ENCODE measurements at places on chromosomes 2 and 18. TPM values are rescaled to one million over a fixed set of nuclear protein-coding genes. Genes with fewer than 3 reads are reported as not detected.

The BCL2 gene
- total RNA-seq = 4.8 TPM

The CHCHD5 gene
- total RNA-seq = 17.9 TPM

The VIT gene
- 2.9 TPM for total RNA-seq

The ESPNL gene
- total RNA-seq = 1.3 TPM

The DSC1 gene
- total RNA-seq = 0.70 TPM

The NAT8 gene
- not detected for total RNA-seq

The KCNIP3 gene
- total RNA-seq = 2.0 TPM

The LOXL3 gene
- 0.48 TPM for total RNA-seq

The ANKRD30BL gene
- not detected for total RNA-seq

The EPHA4 gene
- total RNA-seq = 21.7 TPM

The ACMSD gene
- not detected for total RNA-seq

The SCN2A gene
- 0.21 TPM for total RNA-seq

The DUSP2 gene
- total RNA-seq = 1.5 TPM

The PAPOLG gene
- total RNA-seq = 13.7 TPM

- no peak for DNase-seq
These were observed 37.7 kb upstream of the MEX3C start for GRCh38 chr18:51235009-51235789.

- no peak for DNase-seq
These were observed 99.8 kb downstream of the ALK start for GRCh38 chr2:29821591-29821990.

DNA sequence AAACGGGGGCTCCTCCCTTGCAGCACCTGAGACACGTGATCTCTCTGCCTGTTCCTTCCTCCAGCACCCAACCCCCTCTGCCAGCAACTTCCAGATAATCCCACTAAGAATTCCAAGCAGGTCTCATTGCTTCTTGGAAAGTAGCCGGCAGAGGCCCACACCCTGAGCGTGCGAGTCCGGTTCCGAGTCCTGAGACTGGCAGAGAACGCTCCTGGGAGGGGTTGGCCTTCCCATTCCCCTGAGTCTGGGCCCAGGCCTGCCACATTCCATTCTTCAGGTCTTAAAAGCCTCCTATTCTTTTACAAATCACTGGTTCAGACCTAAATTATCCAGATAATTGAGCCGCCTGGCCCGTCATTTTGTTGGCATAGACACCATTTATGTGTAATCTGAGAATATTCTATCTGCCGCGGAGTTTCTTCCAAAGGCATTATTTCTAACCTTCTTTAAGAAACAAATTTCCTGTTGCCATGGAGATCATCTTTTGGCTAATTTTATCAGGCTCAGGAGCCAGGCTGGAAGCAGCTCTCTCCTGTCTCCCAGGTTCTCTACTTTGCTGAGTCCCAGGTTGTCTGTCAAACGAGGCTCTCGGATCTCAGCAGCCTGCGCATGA, 165.4 kb downstream of the MYCN start:
- DNase-seq = no peak

- DNase-seq = no peak
These were observed 87.1 kb upstream of the CSRNP3 start for GRCh38 chr2:165382362-165382761.

DNA sequence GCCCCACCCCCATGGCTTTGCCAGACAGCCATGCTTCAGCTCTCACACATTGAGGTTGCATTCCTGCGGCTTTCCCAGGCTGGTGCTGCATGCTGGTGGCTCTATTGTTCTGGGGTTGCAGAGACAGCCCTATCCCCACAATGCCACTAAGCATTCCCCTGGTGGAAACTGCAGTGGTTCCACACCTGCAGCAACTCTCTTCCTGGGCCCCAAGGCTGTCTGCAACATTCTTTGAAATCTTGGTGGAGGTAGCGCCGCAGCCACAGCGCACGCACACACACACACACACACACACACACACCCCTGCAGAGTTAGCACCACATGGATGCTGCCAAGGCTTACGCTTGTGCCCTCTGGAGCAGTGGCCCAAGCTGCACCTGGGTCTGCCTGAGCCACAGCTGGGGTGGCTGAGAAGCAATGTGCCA, 21.4 kb downstream of the SFXN5 start:
- no peak for DNase-seq

- no peak for DNase-seq
These were observed 629 bp downstream of the PRELID3A start for GRCh38 chr18:12408247-12408869.

GRCh38 chr2:128986867-128987268, 668.2 kb upstream of the HS6ST1 start:
- DNase-seq = no peak

GRCh38 chr2:101985101-101985792, 6.5 kb upstream of the IL1R2 start:
- no peak for DNase-seq

DNA sequence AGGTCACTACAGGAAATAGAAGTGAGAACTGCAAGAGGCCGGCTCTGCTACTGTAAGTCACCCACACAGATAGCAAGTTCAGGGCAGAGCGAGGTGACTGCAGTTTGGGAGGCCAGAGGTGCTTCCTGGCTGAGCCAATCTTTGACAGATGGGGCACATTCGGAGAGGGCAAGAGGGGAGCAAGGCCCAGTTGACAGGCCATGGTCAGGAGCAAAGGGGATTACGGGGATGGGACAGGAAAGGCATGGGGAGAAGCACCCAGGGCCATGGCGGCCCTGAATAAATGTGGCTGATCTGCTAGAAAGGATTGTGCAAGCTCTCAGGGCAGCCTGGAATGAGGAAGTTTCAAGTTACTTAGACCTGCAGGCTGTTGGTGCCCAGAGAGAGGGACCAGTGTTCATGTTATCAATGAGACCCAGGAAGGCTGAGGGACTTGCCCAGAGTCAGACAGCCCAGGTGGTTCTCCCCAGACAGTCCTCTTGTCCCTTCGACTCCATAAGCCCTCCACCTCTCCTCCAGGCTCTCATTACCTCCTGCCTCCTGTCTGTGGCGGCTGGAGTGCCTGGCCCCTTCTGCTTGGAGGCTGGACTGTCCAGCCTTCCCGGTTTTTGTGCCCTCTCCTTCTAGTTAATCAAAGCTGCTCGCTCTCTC, 123.3 kb downstream of the CTIF start:
- DNase-seq = no peak

DNA sequence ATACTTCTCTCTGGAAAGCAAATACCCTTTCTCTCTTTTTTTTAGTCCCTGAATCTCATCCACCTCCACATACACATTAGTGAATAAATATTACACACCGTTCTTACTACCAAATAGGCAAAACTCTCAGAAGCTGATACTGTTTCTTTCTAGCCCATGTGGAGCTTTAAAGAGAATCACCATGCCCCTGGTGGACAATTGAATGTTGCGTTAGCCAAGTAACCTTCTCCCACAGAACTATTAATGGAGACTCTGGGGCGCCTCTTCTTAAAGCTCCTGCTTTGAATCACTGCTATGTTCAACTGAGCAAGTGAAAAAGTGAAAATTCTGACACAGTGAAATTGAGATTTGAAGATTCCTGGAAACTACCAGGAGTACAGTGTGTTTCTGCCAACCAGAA, 522.8 kb upstream of the CDH7 start:
- DNase-seq = no peak

DNA sequence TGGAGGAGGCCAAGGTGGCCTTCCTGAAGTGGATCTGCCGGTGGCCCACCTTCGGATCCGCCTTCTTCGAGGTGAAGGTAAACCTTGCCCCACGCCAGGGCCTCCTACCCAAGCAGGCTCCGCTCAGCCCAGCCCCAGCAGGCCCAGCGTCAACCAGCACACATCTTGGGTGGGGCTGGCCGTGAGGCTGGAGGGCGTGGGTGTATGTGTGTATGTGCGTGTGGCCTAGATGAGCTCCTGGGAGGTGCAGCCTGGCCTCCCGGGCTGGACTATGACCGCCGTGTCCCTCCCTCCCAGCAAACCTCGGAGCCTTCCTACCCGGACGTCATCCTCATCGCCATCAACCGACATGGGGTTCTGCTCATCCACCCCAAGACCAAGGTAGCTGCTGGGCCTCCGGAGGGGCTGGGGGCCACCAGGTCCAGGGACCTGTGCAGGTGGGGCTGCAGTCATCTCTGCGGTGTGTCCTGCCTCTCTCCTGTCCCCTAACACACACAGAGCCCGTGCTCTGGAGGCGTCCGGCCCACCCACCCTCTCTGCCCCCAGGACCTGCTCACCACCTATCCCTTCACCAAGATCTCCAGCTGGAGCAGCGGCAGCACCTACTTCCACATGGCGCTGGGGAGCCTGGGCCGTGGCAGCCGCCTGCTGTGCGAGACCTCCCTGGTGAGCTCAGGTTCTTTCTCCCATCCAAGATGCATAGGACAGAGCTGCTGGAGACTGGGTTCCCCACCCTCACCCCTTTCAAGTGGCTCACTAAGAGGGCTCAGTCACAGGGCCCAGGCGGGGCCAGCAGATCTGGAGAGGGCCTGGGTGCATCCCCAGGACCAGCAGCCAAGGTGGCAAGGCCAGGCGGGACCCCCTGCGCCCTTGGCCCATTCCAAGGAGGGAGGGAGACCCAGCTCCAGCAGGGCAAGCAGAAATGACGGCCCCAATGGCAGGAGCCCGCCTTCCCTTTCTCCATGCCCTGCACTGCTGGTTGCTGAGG, 9.4 kb upstream of the GPR17 start:
- DNase-seq = no peak

DNA sequence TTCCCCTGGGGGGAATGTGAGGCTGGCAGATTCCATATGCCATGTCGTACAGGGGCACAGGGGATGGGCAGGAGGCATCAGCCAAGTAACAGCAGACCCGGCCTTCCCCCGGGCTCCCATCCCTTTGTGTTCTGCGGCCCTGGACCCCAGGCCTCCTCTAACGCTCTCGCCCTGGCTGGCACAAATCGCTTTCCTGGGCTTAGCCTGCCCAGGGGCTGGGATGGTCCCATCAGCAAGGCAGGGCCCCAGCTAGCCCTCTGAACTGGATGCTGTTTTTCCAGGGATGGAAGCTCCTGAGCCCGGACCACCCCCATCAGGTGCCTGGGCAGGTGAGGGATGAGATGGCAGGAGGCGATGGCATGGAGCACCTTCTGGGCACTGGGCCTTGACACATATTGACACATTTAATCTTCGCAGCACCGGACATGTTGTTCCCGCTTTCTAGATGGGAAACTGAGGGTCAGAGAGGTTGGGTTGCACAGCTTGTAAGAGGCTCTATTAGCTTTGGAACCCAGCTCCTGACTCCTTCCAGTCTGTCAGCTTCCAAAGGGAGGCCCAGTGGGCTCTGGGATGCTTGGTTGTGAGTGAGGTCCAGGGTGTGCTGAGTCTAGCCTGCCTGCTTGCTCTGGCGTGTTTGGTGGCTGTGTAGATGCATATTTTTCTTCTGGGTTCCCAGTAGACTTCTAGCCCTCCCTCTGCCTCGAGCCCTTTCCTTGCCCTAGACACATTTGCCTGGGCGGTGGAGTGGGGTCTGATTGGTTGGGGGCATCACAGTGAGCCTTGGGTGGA, 40.3 kb downstream of the GLI2 start:
- no peak for DNase-seq

GRCh38 chr2:127422559-127423477, 4.6 kb downstream of the PROC start:
- no peak for DNase-seq

- no peak for DNase-seq
These were observed 112.2 kb downstream of the OSBPL6 start for GRCh38 chr2:178306352-178307073.

DNA sequence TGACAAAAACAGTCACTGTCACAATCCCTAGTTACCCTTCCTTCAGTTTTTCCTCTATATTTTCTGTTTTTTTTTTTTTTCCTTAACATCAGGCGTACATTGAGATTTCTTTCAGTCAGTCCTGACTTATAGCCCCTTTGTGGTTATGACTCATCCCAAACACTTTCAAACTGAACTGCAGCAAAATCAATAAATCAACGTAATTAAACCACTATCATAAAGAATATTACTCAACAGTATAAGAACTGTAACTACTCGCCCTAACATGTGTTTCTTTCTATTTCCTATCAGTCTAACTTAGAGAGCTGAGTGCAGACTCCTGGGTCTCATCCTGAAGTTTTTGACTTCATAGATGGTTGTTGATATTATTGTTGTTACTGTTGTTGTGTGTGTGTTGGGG, 523.5 kb downstream of the LRRTM4 start:
- no peak for DNase-seq

- DNase-seq = no peak
These were observed 8.9 kb downstream of the ANKAR start for GRCh38 chr2:189683348-189683747.

GRCh38 chr2:231634951-231635875, 42.5 kb downstream of the TEX44 start:
- no peak for DNase-seq

DNA sequence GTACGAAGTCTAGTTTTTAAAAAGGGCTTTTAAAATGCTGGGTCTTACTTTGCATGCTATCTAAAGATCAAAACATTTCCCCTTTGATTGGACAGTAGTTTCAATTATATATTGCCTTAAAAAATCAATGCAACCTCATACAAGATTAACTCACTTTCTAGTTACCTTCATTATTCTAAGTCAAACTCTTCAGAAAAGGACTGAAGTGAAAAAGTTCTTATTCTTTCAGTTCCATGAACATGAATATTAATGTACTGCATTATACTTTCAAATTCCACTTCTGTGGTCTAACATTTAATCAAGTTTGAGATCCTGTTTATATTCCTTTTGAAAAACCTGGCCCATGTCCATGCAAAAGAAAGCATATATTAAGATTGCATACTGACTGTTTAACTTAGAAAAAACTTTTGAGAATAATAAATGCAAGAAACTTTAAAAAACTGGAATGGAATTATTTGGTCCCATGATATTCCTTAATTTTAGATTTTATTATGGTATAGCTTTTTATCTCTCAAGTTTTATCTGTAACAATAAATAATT, 11.2 kb upstream of the ENOSF1 start:
- DNase-seq = no peak

- no peak for DNase-seq
These were observed 7.3 kb downstream of the TNFRSF11A start for GRCh38 chr18:62332431-62332830.

- DNase-seq = no peak
These were observed 50.3 kb upstream of the GREB1L start for GRCh38 chr18:21191596-21192307.

- DNase-seq = no peak
These were observed 931.9 kb downstream of the DCDC2C start for GRCh38 chr2:4635289-4635688.

DNA sequence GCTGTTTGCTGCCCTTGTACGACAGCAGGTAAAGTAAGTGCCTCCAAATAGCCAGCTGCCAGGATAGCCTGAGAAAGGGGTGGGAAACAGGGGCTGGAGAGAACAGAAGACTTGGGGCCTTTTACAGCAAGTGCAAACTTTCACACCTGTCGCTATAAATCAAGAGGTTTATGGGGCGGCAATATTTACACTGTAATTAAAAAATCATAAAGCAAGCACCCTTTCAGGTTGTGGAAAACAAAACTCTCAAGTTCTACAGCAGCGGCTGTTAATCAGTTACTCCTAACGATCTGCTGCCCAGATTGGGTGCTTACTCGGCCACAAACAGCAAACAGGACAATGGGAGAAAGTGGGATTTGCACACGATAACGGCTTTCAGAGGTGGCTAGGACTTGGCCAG, 359.5 kb upstream of the ETAA1 start:
- DNase-seq = no peak

GRCh38 chr2:241415196-241415595, 59.1 kb downstream of the FARP2 start:
- DNase-seq = no peak

Measured in esophagus squamous epithelium (tissue), 5 donors.